Aorta (tissue), 5 donors: ENCODE measurements at places on chromosomes 2 and 18.

GRCh38 chr2:222835823-222836151 is 25.0 kb upstream of the ACSL3 start:
- DNase-seq = no peak
- no peaks in the 10 kb centered on the region for H3K27me3 ChIP-seq
- H3K4me3 ChIP-seq = no peak overlapping the region
- H3K4me1 ChIP-seq = no peaks in the 10 kb centered on the region
- no peak overlapping the region for H3K27ac ChIP-seq

GRCh38 chr2:97755491-97755890 is 42.1 kb downstream of the ZAP70 start:
- no peak overlapping the region for H3K27ac ChIP-seq
- no peak overlapping the region for H3K4me3 ChIP-seq
- H3K27me3 ChIP-seq = no peaks in the 10 kb centered on the region
- no peak for DNase-seq
- H3K4me1 ChIP-seq = no peaks in the 10 kb centered on the region

DNA sequence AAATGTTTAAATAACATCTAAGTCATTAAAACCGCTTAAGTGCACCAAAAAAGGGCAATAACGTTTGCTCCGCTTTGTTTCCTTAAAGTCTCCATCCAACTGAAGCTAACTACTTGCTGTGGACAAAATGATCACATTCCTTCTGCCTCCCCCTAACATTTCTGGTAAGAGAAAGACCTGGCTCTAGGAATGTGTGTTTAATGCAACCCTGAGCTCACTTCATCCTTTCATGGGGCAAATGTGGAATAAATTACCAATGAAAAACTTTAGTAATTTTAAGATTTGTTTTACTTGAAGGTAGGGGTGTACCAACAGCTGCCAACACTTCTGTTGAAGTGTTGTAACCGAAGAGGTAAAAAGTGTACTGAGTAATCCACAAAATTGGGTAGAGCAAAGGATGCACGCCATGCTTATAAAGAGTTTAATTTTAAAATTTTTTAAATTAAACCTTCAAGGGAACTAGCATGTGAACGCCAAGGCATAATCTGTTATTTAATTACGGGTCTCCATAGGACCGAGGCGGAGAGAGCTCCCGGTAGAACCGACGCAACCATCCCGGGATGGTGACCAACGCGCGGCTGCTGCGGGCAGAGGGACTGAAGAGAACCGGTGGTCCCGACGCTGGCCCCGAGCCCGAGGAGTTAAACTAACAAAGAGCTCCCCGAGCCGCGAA is 1.1 kb downstream of the HNRNPLL start:
- no peak for DNase-seq
- no peaks in the 10 kb centered on the region for H3K36me3 ChIP-seq
- H3K4me1 ChIP-seq = peaks cover 2% of the 10 kb centered on the region

DNA sequence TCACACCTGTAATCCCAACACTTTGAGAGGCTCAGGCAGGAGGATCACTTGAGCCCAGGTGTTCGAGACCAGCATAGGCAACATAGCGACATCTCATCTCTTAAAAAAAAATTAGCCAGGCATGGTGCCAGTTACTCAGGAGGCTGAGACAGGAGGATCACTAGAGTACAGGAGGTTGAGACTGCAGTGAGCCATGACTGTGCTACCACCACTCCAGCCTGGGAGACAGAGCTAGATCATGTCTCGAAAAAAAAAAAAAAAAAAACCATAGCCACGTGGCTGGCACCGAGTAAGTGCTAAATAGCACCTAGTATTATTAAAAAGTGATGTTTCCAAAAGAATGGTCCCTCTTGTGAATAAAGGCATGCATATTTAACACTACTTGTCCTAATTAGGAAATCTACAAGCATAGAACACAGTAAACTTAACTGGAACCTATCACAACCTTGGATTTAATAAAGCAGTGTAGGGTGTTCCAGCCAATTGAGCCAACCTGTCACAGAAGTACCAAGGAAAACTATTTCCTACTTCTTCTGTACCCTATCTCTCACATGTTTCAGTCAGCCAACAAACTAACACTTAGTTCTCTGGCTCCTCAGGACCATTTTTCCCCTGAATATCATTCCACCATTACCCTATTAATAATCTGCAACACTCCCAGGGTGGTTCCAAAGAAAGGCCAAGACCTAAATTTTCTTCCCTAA is 8.8 kb downstream of the RAB1A start:
- H3K27ac ChIP-seq = no peak overlapping the region
- H3K27me3 ChIP-seq = no peaks in the 10 kb centered on the region
- DNase-seq = no peak
- H3K4me1 ChIP-seq = peaks cover 2% of the 10 kb centered on the region
- H3K36me3 ChIP-seq = no peaks in the 10 kb centered on the region

- no peak overlapping the region for H3K27ac ChIP-seq
- H3K4me3 ChIP-seq = no peak overlapping the region
- no peaks in the 10 kb centered on the region for H3K4me1 ChIP-seq
- H3K27me3 ChIP-seq = no peaks in the 10 kb centered on the region
- no peaks in the 10 kb centered on the region for H3K36me3 ChIP-seq
Observed at GRCh38 chr2:180356676-180357075, 349.6 kb upstream of the CWC22 start.
